ENCODE measurements at places on chromosomes 2 and 18.

GRCh38 chr2:184890311-184890710 is 292.0 kb downstream of the ZNF804A start:
- DNase-seq, result no peak

GRCh38 chr2:7094231-7094741 is 177.1 kb downstream of the RNF144A start:
- no peak for DNase-seq

DNA sequence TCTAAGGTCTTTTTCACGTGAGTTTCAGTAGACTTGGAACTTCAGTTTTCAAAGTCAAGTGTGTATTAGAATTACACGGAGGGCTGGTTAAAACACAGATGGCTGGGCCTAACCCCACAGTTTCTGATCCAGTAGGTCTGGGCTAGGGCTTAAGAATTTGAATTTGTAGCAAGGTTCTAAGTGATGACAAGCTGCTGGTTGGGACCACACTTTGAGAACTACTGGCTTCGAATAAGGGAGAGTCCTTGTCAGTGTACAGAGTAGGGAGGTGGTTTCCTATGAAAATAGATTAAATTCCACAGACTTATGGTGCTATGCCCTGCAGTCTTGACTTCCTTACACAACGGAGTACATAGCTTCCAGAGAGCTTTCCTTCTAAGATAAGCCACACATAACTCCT is 4.5 kb downstream of the RHOB start:
- no peak for DNase-seq

DNA sequence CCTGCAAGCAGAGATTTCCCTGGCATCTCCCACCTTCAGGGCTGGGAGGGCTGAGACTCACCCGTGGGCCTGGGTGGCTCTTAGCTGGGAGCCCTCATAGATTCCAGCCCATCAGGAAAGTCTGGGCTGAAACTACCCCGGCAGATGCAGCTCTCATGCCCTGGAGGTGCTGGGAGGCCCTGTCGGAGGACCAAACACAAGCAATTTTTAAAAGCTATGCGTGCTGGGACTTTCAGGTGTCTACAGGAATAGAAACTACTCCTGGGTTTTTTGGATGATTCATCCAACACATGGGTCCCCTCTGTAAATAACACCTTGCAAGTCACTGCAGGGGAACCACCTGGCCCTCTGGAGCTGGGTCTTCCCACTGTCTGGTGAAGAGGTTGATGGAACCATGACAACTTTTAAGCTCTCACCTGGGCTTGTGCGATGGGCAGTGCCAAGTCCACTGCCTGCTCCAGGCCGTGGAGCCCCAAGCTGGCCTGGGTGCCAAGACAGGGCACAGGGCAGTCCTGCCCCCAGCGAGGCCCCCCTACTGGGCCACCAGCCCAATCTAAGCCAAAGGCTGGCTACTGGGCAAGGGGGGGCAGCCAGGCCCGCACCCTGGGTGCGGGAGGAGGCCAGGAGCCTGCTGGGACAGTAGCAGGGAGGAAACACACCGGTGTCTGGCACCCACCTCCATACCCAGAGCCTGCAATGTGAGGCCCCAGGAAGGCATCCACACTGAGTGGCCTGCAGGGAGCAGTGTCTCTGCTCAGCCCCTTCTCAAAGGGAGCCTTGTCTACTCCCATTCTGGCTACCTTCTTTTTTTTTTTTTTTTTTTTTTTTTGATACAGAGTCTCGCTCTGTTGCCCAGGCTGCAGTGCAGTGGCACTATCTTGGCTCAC is 1.1 kb upstream of the GPR55 start:
- DNase-seq, result no peak

- no peak for DNase-seq
Measured at GRCh38 chr2:45988879-45989278, 308.3 kb upstream of the EPAS1 start.
